ENCODE measurements at places on chromosomes 12 and 14. TPM values are rescaled to one million over a fixed set of nuclear protein-coding genes. Genes with fewer than 3 reads are reported as not detected.

Gene CACNA1C
- polyA plus RNA-seq, result 11.4 TPM

Gene VSIG10
- polyA plus RNA-seq, result 35.4 TPM

Gene SLC25A29
- 78.0 TPM for polyA plus RNA-seq

Gene INHBC
- 0.27 TPM for polyA plus RNA-seq
